A549 (cell line): ENCODE measurements at places on chromosomes 6 and 20. TPM values are rescaled to one million over a fixed set of nuclear protein-coding genes. Genes with fewer than 3 reads are reported as not detected.
A peak's percentile ranks its signal among the peaks of the same experiment; 100 is the strongest.

DNA sequence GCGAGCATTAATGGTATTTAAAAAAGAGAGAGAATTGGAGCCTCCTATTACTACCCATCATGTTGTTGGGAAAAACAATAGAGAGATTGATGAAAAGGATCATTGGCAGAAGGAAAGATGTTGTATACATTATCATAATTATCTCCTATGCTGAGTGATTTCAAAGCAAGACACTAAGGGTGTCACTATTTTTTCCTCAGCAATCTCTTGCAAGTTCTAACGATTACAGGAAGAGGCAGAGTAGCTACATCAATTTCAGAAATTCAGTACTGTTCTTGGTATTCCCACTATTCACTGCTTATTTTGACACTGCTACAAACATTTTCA lies 891.2 kb downstream of the C6orf118 start:
- no peak for DNase-seq

Gene OR2H1
- not detected in 3 replicates for polyA plus RNA-seq

DNA sequence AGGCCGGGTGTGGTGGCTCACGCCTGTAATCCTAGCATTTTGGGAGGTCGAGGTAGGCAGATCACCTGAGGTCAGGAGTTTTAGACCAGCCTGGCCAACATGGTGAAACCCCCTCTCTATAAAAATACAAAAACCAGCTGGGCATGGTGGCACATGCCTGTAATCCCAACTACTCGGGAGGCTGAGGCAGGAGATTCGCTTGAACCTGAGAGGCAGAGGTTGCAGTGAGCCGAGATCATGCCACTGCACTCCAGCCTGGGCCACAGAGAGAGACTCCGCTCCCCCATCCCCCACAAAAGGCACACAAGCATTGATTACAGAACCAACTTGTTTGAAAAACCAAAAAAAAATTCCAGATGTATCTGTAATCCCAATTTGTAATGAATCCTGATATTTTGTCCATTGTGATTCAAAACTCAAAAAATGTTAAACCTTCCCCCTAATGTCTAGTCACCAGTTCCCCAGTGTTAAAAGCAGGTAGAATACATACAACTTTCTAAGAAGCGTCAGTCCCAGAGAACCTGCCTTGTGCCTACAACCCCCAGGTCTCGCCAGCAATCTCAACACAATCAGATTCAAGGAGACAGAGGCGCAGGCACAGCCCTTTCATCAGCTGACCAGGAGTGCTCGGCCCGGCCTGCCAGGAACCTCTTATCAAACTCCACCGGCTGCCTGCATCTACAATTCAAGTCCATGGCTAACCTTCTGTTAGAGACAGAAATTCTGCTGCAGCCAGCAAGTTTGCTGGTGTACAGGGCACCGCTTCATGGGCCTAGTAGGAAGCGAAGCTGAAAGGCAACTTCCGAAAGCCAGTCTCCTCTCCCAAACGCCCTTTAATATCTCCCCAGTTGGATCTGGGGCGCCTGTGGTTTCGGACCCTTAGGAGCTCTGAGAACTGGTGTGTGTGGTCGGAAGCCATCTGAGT lies 2.1 kb downstream of the EZR start:
- peak; percentile 46 for DNase-seq

Gene CRYBG1
- polyA plus RNA-seq, result 0.37 to 0.59 TPM (median 0.41 TPM) in 3 replicates

DNA sequence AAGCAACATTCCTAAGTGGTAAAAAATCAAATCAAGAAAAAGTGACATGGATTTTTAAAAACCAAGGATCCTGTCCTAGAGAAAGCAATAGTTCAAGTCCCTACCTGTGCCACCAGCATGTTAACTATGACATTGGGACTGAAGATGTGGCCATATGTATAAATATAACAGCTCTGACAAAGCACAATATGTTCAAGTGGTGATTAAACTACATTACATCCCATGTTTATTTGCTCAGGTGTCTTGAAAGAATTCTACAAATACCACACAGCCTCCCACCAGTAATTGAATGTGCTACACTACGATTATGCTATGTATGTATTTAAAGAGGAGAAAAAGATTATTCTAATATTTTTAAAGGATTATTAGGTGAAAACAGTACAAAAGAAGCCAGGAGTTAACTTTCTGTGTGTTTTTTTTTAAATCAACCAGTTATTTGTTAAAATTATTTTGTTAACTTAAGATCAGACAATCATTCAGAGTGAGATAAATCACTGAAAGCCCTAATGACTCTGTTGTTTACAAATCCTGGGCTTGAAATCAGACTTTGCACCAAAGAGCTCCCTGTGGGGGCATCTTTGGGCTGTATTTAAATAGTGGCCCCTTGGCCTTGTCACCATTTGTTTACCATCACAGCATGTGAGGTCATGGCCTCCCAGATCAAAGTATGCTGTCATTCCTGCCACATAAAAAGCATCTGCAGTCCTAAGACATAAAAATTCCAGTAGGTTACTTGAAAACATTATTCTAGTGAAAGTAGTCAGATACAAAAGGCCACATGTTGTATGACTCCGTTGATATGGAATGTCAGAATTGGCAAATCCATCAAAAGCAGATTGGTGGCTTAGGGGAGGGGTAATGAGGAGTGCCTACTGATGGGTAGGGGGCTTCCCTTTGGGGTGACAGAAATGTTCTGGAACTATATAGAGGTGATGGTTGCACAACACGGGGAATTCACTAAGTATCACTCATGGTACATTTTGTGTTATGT lies 17.1 kb downstream of the TTLL2 start:
- DNase-seq, result no peak
